ENCODE measurements at places on chromosomes 4 and X.

DNA sequence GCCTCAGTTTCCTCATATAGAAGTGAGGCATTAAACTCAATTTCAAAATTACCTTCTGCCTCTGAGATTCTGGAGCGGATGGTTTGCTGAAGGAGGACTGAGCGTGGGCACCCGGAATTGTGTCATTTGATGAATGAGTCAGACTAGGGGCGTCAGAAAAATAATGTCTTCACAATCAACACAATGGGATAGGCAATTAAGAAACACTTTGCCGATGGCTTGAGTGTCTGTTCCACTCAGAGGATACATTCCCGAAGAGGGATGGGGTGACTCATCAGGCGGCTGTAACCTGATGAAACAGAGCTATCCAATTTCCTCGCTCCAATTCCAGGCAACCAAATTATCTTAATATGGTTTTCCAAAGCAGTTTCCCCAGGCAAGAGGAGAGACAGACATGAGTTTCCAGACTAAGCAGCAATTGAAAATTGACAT, 1.2 kb upstream of the CHRNA9 start:
- peak; percentile 87 for DNase-seq

GRCh38 chr4:8795140-8795539, 76.5 kb downstream of the HMX1 start:
- DNase-seq = no peak

GRCh38 chrX:153476666-153477363, 6.4 kb upstream of the HAUS7 start:
- DNase-seq = no peak

DNA sequence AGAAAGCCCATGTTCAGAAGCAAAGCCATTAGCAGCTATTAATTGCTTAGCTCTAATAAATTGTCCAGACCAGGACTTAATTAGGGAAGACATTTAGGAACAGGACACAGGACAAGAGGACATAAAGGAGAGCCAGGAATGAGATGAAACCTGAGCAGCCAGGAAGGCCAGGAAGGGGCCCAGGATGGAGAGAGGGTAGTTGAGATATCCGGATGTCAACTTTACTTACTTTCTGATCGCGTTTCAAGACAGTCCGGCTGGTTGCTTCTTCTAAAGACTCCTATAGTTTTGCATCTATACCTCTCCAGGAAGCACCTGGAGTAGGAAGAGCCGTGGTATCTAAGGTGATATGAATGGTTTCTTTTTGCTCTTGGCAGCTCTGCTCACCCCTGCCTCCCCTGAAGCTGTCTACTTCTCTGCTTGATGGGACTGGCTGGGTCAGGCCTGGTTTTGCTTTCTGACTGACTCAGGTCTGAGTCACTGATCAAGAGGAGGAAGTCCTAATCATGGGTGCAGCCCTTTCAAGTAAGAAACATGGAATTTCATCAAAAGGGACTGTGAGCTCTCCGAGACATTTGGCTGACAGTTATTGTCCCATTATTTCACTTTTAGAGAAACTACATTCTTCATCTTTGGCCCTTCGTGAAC, 733.3 kb downstream of the RPA4 start:
- DNase-seq = peak; percentile 65

DNA sequence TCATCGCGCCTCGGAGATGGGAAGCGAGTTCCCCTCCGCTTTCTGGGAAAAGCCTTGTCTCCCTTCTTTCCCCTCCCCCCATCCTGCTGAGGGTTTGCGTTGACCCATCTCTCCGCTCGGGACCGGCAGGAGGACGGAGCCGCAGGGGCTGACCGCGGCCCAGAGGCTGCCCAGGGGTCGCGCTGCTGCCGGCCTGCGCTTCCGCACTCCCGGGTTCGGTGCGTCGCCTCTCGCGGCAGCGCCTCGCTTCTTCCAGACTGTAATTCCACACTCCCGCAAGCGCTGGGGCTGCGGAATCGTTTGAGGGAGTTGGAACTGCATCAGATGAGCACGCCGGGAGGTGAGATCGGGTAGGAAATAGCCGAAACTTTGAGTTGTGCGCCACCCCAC, 88.3 kb downstream of the BCOR start:
- DNase-seq = peak; percentile 36

DNA sequence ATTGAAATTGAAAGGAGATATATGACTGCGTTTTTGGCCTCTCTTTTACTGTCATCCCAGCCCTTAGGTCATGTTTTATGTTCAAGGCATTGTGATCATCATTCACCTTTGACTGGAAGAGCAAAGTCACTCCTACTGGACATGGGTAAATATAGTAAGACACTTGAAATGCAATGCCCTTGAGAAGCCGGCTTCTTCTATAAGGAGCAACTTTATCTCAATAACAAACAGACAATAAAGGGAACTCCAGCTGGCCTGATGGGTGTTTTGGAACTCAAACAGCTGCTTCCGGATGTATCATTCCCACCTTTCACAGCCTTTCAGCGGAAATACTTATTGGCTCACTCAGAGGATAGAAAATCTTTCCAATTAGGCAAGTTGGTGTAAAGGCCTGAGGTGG, 65.1 kb upstream of the C4orf54 start:
- peak; percentile 5 for DNase-seq

DNA sequence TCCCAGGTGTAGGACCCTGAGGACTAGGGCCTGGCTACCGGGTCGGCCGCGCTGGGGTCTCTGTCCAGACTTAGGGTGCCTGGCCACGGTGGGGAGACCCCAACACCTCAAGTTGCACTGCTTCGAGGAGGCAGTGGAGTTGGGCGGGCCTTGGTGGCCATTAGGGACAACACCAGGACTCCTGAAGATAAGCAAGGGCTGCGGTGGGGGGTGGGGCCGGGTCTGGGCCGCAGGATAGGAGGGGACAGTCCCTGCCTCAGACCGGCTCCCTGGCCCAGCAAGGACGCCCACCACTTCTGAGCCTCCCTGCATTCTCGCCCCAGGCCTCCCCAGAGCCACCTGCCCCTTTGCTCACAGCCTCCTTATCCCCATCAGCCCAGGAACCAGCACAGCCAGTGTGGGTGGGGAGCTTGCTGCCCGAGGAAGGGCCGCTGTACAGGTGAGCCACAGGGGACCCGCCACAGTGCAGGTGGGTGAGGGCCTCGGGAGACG, 5.5 kb upstream of the MXD4 start:
- DNase-seq = no peak

GRCh38 chr4:113893546-113893945, 85.9 kb downstream of the ARSJ start:
- no peak for DNase-seq

GRCh38 chrX:44747969-44748368, 95.9 kb upstream of the DUSP21 start:
- DNase-seq = peak; percentile 23

GRCh38 chrX:26925088-26925487, 538.1 kb downstream of the PPP4R3C start:
- peak; percentile 18 for DNase-seq

DNA sequence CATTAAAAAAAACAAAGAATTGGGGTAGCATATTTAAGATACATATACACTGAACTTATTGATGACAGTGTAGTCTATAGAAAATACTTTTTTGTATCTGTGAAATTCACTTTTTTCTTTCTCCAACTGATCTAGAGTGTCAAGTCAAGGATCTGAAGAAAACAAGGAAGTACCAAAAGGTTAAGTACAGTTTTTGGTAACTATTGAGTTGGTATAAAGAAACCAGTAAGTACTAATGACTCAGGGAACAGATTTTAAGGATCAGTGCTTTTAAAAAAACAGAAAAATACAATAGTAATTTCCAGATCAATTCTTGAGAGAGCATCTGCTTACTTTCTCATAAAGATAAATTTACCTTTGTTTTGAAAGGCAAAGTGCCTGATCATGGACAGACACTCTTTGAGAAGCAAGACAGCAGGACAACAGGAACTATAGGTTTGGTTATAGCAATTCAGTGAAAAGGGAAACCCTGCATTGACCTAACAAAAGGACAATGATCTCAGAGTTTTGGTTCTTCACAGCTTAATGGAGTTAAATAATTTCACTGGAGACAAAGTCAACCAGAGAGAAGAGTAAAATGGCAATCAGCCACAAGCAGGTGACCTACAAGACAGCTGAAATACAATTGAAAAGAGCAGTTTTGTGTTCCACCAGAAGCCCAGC, 23.4 kb downstream of the TRMT10A start:
- DNase-seq = no peak

DNA sequence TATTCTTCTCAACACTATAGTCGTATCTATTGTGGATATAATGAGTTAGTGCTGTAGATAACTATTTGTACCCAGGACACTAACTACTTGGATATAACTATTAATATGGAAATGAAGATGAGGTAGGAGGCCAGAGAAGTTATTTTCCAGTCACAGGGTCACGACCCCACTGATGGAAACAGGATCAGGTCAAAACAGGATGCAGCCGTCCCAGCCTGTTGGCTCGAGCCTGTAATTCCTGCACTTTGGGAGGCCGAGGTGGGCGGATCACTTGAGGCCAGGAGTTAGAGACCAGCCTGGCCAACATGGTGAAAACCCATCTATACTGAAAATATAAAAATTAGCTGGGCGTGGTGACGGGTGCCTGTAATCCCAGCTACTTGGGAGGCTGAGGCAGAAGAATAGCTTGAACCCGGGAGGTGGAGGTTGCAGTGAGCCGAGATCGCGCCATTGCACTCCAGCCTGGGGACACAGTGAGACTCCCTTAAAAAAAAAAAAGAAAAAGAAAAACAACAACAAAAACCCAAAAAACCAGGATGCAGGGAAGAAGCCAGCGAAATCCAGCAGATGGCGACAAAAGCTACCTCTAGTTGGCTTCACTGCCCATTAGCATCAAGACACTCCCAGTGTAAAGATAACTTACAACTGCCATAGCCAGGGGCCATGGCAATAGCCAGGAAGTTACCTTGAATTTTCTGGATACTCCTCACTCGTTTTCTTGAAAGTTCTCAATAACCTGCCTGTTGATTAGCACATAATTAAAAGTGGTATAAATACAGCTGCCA, 37.9 kb upstream of the NKAP start:
- DNase-seq = peak; percentile 33

DNA sequence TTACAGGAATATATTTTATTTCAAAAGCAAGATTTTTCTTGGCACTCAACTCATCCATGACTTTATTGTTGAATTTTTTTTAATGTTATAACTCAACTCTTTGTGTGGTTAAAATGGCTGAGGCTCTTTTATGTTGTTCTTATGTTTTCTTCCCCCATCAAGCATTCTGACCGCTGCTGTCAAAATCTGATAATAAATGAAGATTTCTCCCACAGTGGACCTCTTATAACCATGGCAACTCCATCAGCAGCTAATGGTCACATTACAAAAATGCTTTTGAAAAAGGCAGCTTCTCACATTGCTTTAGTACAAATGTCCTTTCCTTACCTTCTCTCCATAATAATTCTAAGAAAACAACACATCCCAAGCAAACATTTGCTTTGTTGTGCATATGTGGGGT, 96.0 kb upstream of the ATOH1 start:
- DNase-seq = no peak

- DNase-seq = no peak
These were observed 9.1 kb downstream of the NSD2 start for GRCh38 chr4:1880332-1880731.

DNA sequence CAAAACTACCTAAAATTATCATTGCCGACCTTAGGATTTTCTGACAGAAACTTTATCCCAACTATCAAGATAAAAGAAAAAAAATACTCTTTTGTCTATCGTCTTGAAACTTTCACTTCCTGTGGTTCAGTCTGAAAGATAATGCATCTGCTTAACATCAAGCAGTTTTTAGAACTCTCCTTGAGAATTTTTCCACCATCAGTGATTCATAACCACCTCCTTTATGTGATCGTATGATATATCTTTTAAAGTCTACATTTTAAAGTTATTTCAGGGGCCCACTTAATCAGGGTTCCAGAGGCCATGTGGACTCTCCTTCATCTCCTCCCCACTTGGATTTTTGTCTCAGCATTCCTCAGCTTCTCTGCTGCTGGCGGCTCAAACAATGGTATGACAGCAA, 272.8 kb upstream of the TENM3 start:
- no peak for DNase-seq

- DNase-seq = no peak
These were observed 52.3 kb downstream of the SHOX start for GRCh38 chrX:682892-683291.

GRCh38 chr4:37664696-37665095, 21.5 kb downstream of the RELL1 start:
- peak; percentile 41 for DNase-seq

GRCh38 chrX:147788641-147789350, 122.9 kb upstream of the FMR1 start:
- no peak for DNase-seq

DNA sequence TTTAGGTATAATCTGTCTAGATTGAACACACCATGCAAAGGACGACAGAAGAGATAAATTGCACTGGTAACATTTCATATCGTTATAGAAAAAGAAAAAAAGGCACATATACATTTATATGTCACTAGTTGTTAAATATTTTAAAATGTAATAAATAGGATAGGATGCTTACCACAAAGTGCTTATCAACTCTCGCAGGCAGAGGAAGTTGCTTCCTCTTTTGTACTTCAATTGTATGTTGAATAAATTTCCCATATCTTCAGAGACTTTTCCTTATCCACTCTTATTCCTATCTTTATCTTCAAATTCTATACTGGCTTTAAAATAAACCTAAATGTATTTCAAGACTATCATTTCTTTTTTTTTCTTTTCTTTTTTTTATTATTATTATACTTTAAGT, 163.3 kb upstream of the SPOCK3 start:
- DNase-seq = no peak

DNA sequence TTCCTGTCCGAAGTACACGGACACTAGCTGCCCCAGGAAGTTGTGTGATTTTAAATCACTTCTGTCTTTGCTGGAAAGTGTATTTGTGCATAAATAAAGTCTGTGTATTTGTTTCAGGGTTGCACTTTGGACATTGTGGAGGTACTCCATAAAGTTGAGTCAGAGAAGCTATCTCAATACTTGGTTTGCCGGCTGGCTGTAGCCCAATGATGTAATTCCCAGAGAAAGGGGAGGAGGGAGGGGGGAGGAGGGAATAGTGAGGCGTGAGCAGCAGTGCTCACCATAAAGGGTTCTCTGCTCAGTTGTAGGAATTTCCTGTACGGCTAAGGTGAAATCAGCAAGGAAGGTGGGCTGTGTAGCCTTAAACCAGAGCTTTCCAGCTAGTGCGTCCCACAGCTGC, 7.5 kb downstream of the APEX2 start:
- DNase-seq = peak; percentile 60

DNA sequence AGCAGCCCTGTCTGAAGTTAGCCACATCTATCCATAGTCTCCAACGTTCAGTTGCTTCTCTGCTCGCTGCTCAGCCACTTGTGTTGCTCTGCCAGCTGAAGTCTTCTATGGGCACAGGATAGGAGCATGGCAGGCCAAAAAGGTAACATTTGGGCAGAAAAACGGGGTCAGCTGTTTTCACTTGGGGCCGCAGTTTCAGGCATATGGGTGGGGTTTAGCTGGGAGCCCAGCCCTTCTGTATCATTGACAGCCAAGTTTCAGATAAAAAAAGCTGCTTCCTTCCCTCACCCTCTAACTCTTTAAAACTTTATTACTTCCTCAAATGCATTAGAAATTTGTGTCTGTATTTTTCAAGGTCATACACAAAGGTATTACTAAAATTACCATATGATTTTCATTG, 18.4 kb upstream of the MANBA start:
- no peak for DNase-seq

DNA sequence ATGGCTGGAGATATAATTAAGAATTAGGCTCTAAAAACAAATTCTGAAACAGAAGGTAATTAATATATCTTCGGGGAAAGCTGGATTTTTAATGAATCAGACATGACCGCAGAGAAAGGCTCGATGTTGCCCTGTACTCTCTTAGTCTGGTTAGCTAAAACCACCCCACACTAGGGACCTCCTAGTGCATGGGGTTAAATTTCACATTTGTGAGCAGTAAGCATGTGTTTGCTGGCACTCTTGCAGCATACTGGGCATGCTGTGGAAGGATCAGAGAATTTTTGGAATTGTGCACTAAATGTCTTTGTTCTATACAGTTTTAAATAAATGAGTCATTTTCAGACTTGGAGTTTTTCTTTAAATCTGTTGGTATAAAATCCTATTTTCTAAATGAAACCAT, 475.6 kb upstream of the FTHL17 start:
- no peak for DNase-seq

All from mesenchymal stem cell (in vitro differentiated cells and primary cell).